ENCODE measurements at places on chromosomes 1 and 21.

DNA sequence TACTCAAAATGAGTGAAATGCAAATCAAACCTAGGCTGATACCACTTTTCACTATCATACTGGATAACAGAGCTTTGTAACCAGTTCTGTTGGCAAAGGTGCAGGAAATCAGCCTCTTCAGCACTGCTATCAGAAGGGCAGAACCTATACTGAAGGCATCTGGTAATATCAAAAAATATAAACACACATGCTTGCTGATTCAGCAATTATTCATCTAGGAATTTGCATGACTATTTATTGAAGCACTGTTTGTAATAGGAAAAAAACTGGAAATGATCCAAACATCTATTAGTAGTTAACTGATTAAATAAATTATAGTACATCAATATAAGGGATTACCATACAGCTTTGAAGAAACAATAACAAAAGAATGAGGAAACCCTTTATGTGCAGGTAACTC is 21.4 kb downstream of the ARHGAP29 start:
- DNase-seq: no peak

DNA sequence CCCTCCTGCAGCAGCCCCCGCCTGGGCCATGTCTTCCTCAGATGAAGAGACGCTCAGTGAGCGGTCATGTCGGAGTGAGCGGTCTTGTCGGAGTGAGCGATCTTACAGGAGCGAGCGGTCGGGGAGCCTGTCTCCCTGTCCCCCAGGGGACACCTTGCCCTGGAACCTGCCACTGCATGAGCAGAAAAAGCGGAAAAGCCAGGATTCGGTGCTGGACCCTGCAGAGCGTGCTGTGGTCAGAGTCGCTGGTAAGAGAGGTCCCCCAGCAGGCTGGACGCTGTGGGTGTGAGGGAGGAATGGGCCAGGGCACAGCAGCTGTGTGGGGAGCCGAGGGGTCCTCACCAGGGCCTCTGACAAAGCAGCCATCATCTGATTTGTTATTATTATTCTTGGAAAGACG is 58.0 kb downstream of the NDUFS5 start:
- DNase-seq: no peak

DNA sequence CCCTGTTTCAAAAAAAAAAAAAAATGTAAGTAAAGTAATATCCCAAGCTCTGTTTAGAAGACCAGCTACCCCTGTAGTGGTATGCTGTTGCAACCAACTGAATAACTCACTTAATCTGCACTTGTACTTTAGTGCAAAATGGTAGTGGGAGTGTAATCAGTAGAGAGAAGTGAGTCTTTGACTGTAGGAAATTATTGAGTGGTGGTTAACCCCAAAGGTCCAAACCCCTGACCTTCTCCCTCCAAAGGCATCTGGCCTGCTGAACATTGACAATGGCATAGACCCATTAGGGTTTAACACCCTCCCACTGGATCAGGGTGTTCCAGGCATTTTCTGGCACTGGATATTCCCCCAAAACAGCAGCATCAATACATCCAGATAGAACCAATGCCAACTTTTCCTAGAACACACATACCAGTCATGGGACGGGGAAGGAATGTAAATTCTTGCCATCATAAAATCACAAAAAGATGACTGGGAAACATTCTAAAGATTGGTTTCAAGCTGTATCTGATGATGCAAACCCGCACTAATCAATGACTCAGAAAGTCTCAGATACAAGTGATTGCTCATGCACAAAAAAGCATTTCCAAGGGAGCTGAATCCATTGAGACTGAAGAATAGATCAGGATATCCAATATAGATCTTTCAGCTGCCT is 110.3 kb downstream of the MRPL39 start:
- DNase-seq: no peak

- no peak for DNase-seq
Measured at GRCh38 chr1:5744341-5744740, 247.9 kb downstream of the NPHP4 start.

- DNase-seq: peak; percentile 96
Measured at GRCh38 chr21:39159342-39160063, 23.7 kb downstream of the PSMG1 start.

- DNase-seq: no peak
Measured at GRCh38 chr1:113255038-113255719, 135.1 kb upstream of the MAGI3 start.

- DNase-seq: no peak
Measured at GRCh38 chr21:46421756-46422555, 36.7 kb upstream of the DIP2A start.

Data from amniotic epithelial cell (primary cell).